ENCODE measurements at places on chromosomes 5 and 9.

- no peak for DNase-seq
These were observed 174.5 kb downstream of the CFAP90 start for GRCh38 chr5:7676455-7676854.

DNA sequence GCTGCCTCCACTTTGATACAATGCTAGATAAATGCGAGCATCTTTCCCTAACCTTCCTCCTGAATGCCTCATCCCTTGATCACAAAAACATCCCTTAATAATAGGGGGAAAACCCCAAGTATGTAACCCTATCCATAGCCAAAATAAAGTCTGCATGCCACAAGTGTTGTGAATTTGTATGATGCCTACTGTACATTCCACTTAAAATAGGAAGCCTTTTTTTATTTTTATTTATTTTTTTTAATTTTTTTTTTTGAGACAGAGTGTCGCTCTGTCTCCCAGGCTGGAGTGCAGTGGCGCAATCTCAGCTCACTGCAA, 207.0 kb downstream of the AOPEP start:
- no peak for DNase-seq

GRCh38 chr9:108783326-108783725, 72.5 kb downstream of the ACTL7B start:
- no peak for DNase-seq

GRCh38 chr9:94140791-94141790, 56.8 kb downstream of the PTPDC1 start:
- DNase-seq, result no peak
